ENCODE measurements at places on chromosomes 7 and 10.

- DNase-seq = no peak
Observed at GRCh38 chr10:74365109-74365508, 214.1 kb downstream of the ADK start.

GRCh38 chr10:33982995-33983394, 648.5 kb upstream of the NRP1 start:
- DNase-seq = no peak

DNA sequence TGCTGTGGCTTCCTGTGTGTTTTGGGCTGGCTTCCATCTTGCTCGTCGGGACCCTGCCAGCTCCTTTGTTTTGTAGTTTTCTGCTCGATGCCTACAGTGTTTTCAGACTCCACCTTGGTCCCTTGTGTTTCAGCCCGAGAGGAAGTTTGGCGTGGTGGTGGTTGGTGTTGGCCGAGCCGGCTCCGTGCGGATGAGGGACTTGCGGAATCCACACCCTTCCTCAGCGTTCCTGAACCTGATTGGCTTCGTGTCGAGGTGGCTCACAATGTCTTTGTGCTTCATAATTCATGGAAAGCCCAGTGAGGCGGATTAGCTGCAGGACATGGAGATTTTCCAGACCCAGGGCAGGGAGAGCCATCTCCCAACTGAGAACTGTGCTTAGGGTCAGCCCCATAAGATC, 29.3 kb downstream of the BLVRA start:
- DNase-seq = no peak

- peak; percentile 29 for DNase-seq
Observed at GRCh38 chr7:15889507-15889906, 203.0 kb upstream of the MEOX2 start.

GRCh38 chr10:22644222-22644621, 70.2 kb downstream of the PIP4K2A start:
- no peak for DNase-seq

- DNase-seq = peak; percentile 55
Observed at GRCh38 chr7:43721193-43721806, 8.0 kb downstream of the COA1 start.

GRCh38 chr10:97332591-97333350, 1.8 kb downstream of the FRAT2 start:
- DNase-seq = no peak

DNA sequence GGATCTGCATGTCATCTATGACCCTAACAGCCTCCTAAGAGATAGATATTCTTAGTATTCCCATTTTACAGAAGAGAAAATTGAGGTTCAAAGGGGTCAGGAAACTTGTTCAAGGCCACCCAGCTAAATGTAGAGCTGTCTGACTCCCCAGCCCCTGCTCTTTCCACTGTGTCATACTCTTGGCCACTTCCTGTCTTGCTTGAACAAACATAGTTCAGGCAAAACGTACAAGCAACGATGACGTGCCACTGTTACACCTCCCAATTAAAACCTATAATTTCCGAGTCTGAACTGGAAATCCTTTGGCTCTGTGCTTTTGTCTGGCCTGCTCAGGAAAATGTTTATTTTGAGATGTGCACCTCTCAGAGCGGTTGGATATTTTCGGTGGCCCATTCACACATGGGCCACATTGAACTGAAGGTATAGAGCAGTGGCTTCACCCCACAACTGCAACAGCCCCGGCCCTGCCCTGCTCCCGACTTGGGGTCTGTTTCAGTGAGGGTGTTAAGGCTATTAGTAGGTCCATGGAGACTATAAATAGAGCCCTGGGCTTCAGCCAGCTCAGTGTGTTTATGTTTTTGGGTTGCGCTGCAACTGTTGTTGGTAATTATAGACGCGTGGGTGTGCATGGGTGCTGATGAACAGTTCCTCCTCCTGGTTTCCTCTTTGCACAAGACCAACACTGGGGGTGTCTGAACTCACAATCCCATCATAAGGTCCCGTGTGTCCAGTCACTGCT, 172.3 kb upstream of the ADO start:
- DNase-seq = no peak

DNA sequence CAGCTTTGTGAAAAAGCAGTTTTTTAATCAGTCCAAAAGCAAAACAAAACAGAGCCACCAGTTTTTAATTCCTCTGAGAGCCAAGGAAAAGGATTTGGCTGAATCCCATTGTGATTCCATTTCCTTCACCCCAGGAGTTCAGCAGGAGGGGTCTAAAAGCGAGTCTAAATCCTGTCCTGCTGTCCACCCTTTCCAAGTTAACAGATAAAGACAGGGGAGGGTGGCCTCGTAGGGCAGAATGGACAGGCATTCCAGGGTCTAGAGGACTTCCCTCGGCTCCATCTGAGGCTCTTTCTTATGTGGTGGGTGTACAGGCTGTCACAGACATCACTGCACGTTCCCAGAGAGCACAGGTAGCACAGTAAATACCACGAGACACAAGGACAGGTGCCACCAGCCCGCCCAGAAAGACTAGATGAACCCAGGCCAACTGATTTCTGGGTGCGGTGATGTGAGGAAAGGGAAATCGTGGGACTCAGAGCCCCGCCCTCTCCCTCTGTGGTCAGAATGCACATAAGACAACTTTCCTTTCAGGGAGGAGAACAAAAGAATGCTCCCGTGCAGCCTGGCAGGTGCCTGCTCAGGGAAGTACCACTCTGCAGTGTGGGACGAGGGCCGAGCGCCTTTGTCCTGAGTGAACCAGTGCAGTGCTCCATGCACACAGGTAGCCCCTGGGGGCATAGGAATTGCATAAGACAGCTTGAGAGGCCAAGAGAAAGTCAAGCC, 119.7 kb downstream of the ABLIM1 start:
- peak; percentile 18 for DNase-seq

DNA sequence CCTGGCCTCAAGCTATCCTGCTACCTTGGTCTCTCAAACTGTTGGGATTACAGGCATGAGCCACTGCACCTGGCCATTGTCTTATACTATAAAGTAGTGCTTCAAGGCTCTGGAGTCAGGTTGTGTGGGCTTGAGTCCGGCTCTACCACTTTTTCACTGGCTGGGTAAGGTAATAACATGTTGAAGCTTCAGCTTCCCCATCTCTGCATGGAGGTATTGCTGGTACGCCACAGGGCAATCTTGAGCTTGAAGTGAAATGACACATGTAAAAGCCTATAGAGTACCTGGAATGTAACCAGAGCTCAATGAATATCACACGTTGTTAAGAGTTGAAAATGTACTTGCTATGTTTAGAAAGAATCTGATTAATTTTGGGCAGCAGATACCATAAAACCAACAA, 120.8 kb downstream of the POU6F2 start:
- DNase-seq = no peak

DNA sequence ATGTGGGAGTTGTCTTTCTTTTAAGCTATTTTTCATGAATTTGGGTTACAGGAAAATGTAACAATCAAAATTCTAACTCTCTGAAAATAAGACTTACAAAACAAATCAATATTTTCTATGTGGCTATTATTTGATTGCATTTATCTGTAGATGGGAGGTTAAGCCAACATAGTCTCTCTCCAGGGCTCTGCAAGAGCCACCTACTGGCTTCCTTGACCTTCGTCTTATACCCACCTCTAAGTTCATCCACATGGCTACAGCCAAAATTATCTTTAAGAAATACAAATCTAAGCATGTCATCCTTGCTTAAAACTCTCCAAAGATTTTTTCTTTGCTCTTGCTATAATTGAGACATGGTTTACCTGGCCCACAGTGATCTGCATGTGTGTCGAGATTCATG, 14.2 kb downstream of the GRM3 start:
- no peak for DNase-seq

GRCh38 chr7:80247891-80248290, 113.3 kb downstream of the GNAI1 start:
- DNase-seq = no peak

DNA sequence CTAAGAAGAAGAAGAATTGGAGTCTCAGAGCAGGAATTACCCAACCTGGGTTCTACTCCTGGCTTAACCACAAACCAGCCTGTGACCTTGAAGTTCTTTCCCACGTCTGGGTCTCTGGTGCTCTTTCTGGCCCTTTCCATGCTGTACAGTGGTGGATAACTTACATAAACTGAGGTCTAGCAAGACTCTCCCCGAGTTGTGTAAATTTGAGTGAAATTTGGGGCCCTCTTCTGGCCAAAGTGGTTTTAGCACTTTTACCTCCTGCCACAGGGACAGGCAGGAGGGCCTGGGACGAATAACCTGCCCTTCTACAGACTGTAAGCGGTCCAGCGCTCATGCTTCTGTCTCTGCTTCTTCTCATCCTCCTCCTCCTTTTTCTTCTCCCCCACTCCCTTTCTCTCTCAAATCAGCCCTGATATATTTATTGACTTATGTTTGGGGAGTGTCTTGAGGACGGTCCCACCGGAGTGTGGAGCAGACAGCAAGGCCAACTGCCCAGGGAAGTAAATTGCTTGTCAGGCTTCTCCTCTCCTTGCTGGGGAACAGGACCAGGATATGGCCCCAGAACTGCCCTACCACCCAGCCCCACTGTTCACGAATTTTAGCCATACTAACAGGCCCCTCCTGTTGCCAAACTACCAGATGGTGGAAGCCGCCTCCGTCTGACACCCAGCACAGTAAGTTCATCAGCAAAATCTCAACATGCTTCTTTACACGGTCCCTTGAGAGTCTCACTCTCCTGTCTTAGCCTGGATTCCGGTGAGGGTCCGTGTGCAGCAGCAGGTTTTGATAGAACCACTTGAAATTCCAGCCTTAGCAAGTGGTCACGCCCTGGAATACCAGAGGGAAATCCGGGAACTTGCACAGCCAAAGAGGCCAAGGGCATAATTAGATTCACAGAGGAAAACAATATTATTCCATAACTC, 4.0 kb upstream of the SH3PXD2A start:
- DNase-seq = peak; percentile 49

GRCh38 chr7:2930310-2931033, 86.4 kb upstream of the GNA12 start:
- no peak for DNase-seq

DNA sequence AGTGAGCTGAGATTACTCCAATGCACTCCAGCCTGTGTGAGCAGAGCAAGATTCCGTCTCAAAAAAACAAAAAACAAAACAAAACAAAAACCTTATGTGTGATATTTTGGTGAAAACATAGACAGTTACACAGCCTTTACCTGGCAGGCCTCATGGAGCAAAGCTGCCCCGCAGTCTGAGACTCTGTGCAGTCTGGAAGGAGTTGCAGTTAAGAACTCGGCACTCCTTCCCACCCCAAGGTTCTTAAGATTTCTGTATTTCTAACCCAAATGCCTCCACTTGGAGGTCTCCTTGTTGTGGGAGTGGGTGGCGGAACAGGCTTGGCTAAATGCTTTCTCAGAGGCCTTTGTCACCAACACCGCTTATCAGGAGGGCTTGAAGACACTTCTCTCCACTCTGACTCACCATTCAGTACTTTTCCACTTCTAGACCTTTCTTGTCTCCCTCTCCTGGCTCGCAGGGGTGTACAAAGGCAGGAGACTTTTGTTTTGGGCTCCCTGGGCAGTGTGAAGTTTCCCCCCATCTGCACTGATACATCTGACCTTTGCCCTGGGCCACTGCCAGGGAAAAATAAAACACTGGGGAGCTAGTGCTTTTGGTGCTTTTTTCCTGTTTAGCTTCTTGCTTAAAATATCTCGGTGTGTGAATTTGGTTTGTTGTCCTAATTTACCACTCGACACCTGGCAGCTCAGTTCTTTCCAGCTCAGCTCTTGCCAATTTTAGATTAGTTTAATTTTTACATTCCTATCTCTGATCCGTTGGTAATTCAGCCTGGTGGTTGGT, 51.3 kb upstream of the MAGI2 start:
- peak; percentile 18 for DNase-seq

GRCh38 chr10:80272793-80273522, 16.5 kb downstream of the MAT1A start:
- no peak for DNase-seq

GRCh38 chr7:140384894-140385545, 13.3 kb downstream of the SLC37A3 start:
- no peak for DNase-seq

DNA sequence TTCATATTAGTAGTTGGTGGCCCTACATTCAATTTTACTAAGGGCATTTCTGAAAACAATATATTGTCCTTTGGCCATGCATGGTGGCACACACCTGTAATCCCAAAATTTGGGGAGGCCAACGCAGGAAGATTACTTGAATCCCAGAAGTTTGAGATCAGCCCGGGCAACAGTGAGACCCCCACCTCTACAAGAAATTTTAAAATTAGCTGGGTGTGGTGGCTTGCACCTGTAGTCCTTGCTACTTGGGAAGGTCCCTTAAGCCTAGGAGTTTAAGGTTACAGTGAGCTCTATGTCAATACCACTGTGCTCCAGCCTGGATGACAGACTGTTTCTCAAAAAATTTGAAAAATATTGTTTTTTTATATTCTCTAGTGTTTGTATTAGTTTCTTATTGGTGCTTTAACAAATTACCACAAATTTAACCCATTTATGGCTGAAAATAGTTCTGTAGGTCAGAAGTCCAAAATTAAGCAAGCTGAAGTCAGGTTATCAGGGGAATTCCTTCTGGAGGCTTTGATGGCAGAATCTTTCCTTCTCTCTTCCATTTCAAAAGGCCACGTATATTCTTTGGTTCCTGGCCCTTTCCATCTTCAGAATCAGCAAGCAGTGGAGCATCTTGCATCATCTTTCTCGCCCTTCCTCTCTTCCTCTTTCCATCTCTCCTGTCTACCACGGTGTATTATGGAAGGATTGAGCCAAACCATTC, 12.4 kb downstream of the CBX3 start:
- DNase-seq = no peak

DNA sequence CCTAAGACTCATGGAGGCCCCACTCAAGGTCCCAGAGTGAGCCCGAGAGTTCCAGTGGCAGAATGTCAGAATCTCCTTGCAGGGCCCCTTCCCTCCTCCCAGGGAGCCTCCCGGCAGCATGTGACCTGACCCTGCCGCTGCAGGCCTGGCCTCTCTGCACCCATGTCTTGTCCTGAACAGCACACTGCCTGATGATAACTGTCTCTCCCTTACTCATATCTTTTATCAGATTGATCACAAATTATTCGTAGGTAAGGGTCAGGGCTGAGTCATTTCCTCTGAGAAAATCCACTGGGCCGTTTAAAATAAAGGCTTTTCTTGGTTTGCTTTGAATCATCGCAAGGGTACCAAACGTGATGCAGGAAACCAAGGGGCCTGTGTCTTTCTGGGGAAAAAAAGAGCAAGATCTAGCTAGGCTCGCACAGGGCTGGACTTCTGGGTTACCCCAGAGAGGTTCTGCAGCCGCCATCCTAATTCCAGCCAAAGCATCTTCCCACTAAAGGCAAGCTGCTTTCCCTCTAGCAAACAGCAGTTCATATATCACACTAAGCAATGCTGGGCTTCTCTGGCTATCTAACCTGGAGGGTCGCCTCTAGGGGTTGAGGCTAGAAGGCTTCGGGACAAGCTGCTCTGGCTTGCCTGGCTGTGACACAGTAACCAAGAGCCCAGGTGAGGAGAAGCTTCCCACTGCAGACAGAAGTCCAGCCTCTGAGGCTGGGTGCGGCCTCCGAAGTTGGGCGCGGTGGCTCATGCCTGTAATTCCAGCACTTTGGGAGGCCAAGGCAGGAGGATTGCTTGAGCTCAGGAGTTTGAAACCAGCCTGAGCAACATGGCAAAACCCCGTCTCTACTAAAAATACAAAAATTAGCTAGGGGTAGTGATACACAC, 104.9 kb downstream of the SPDYE5 start:
- DNase-seq = no peak

- no peak for DNase-seq
Observed at GRCh38 chr7:80634505-80634904, 3.9 kb upstream of the CD36 start.
